ENCODE measurements at places on chromosomes 6 and 20.

DNA sequence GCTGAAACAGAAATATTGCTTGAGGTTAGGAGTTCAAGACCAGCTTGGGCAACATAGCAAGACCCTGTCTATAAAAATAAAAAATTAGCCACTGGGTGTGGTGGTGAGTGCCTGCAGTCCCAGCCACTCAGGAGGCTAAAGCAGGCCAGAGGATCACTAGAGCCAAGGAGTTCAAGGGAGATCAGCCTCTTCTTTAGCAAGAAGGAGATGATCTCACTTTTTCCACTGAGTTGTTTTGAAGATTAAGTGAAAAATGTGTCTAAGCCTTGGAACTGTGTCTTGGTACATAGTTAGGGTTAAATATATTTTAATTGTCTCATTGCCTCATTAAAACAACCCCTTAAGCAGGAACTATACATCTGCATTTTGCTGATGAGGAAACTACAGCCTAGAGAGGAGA lies 279.0 kb upstream of the ZFP64 start:
- DNase-seq: no peak

GRCh38 chr6:26250698-26251044 lies 114.3 kb upstream of the BTN3A2 start:
- no peak for DNase-seq

DNA sequence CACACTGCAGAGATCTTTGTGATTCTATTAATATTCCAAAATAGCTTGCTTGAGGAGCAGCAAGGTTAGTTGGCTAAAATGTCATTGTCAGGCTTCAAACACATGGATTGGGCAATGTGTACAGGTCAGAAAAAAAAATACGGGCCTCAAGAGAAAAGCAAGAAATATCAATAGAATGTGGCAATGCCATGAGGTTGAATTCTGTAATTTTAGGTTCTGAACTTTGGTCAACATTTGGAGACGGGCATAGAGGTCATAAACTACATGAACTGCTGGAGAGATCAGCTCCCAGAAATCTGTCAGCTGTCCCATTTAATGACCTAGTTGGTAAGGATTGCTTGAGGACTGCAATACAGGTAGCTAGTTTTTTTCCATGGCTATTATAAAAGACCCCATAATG lies 445.8 kb downstream of the HTR1B start:
- DNase-seq: no peak

GRCh38 chr20:63900413-63900812 lies 5.5 kb downstream of the DNAJC5 start:
- DNase-seq: no peak

DNA sequence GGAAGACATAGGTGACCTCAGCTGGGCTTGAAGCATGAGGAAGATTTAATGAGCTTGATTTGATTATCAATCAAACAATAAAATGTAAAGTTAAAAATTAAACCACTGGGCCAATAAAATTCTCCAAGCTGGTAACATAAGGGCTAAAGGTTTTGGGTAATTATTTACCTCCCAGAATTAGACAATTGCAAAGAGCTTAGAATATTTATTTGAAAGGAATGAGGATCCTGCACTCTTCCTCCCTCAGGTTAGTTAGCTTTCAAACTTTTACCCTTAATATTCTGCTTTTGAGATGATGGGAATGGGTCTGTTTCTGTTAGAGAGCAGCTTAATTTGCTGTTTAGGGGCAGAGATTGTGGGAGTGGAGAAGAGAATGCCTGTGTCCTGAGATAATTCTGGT lies at the start of gene SLC17A4:
SLC17A4 (plus strand) TSS at position 208 of the 400 bp plus-strand sequence. CDS start 7,221 bp downstream, outside the sequence.
- DNase-seq: no peak

GRCh38 chr6:105109955-105110895 lies 69.6 kb downstream of the POPDC3 start:
- DNase-seq: no peak

- no peak for DNase-seq
Measured at GRCh38 chr6:51854347-51854746, 233.1 kb downstream of the PKHD1 start.

- DNase-seq: no peak
Measured at GRCh38 chr6:35391240-35391968, 49.0 kb downstream of the PPARD start.

DNA sequence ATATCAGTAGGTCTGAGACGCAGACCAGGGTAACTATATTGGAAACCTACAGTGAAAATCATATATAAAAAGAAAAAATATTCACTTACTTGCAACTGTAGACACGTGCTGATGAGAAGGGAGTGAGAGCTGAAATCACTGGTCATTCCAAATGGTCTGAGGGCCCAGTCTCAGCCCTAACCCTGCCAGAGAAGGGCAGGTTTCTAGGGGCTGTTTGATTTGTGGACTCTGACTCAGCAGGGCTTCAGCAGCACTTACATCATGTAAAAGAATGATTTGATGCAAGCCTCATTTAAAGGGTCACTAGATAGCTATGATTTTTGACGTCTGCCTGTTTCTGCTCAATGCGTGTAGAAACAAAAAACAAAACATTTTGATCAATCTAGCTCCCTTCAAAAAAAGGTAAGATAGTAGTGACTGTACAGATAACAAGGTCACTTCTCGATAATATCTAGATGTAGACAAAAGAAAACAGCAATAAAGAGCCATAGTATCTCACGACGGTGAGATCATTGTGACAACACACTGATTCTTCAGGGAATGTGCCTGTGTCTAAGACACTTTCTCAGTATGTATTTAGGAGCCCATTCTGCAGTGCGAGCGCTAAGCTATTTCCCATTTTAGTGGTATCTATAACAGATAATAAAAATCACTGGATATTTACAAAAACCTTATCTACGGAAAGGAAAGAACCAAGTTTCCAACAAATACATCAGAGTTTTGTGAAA lies 307.2 kb downstream of the HIVEP2 start:
- DNase-seq: no peak

DNA sequence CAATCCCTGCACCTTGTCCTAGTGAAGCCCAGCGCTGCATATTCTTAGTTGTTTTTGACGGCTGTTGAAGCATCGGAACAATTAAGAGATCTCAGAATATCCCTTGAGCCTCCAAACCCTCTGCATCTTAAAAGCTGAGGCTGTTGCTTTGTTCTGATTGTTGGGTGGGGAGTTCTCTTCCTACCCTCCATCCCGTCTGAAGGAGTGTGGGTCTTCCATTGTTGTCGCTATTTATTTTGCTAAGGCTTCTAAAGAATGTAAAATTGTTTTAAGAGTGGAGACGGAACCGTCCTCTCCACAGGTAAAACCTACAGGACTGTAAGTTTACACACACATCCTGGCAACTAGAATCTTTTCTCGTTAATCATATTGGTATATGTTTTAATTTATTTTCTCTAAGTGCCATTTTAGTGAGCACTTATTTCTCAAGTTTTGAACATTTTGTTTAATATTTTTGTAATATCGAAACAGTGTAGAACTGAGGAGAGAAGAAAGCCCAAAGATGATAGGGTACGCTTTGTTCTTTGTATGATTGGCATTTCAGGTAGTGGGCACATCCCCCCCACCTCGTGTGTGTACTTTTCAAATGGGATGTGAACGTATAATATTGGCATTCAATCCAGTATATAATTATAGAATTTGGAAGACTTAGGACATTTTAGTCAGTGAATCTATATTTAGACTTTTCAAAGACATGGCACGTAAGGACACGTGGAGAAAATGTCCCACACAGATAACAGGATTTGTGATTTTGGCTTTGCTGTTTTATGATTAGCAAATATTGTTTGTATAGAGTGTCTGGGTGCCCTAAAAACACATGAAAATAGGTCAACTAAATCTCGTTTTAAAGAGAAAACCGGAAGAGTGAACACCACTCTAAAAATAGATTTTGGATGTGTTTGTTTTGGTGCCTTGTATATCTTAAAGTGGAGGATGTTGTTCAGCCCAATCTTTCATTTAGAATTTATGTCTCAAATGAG lies 1.3 kb downstream of the RNF146 start:
- DNase-seq: no peak

GRCh38 chr6:89190741-89191140 lies 26.4 kb downstream of the GABRR1 start:
- DNase-seq: no peak

DNA sequence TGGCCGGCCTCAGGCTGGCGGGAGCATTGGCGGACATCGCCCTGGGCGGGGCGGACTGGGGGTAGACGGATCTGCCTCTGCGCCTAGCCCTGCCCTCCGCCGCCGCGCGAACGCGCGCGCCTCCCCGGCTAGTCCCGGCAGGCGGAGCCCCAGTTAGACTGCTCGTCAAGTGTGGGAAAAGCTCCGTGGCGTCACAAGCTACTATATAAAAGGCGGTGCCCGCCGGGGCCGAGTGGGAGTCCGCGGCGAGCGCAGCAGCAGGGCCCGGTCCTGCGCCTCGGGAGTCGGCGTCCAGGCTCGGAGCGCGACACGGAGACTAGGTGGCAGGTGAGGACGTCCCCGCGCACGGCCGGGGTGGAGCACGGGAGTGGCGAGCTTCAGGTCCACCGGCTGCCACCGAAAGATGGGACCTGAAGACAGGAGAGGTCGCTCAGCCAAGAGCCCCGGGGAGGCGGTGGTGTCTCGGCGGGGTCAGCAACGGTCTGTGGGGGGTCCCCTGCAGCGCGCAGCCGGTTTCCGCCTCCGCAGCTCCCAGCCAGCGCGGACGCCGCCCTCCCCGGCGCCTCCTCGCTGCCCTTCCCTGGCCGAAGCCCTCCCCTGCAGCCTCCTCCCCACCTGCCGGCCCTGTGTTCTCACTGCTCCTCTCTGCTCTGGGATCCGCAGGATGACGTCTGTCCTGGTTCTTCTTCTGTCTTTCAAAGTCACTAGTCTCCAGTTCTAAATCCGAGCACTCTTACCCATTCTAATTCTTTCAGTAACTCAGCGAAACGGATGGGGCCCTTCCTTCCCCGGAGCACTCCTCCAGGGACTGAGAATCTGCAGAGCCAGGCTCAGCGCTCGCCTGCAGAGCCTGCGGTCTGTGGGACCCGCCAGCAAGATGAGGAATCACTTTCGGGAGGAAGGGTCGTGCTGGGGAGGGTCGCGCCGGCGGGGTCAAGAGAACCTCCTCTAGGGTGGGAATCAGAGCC lies 4.3 kb upstream of the RIPK1 start:
- peak; percentile 87 for DNase-seq

GRCh38 chr6:342832-343179 lies 48.7 kb upstream of the IRF4 start:
- no peak for DNase-seq

DNA sequence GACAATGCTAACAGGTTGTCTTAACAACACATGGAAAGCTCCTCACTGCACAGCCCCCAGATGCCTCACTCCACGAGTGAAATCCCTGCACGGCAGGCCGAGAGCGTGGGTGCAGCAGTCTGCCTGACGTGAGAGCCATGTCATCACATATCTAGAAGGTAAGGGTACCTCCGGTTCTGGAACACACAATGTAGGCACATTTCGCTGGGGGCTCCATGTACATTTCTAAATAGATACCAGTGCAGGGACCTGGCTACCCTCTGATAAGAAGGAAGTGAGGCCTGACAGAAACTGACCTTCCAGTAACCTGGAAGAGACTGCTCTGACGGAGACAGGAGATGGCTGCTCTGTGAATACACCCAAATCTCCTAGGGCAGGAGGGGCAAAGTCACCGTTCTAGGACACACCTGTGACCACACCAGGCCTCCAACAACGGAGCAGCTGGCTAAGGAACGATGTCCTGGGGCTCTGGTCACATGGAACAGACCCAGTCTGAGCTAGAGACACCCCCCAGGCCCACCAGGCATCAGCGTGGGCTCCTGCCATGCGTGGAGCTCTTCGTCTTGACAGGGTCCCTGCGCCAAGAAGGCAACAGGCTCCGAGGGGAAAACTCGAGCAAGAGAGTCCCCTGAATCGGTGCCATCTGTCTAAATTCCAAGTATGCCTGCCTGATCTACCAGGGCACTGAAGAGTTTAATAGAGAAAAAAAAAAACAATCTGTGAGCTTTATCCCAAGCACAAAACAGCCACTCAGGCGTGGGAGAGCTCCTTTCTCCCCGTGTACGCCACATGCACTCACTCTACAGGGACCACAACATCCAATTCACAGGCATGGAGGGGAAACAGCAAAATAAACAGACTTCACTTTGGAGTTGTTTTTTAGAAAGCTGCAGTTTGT lies 27.5 kb downstream of the RNASET2 start:
- no peak for DNase-seq

DNA sequence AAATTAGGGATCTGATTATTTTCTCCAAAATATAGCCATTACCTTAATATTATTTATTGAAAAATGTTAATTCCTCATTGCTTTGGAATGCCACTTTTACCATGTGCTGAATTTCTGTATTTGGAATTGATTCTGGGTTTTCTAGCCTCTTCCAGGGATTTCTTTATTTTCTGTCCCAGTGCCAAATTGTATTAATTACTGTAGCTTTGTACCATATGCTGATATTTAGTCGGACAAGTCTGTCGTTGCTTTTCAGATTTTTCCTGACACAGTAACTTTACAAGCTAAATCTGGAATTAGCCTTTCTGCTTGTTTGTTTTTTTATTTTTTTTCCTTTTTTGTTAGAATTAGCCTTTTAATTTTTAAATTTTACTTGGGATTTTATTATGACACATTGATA lies 10.9 kb upstream of the TMEM14B start:
- DNase-seq: no peak

DNA sequence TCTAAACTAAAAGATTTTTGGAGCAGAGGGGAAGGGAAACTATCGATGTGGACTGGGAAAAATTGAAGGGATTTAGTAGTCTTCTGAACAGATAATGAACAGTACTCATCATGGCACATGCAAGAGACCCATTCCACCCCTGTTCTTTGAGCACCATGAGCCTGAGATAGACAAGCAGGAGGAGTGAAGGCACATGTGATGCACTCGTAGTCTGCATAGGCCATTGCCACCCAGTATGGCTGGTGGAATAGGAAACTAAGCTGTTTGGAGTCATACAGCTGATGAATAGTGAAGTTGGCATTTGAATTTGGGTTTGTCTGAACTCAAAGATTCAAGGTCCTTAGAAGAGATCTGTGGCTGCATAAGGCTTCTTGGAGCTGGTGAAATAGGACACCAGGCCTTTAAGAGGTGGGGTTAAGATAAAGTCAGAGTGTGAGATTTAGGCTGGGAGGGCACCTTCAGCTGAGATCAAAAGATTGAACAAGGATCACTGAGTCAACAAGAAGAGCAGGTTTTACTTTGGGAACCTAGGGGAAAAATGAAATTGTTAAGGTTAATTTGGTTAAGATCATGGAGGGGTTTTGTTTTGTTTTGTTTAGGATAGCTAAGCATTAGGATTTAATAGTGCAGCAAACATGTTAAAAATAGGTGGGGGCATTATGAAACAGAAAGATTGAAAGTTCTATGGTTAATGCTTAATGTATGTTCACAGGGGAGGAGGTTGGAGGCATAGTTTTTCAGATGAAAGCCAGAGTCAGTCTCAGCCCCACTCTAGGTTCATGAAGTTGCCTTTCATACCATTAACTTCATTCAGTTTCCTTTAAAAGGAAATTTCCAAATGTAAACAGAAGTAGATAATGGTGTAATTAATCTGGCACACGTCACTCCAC lies 148.8 kb downstream of the ARID1B start:
- DNase-seq: no peak

GRCh38 chr6:152879681-152880080 lies 103.2 kb downstream of the FBXO5 start:
- DNase-seq: no peak

GRCh38 chr6:26056583-26057350 lies 30.5 kb upstream of the HFE start:
- no peak for DNase-seq

Measured in ecto neural progenitor cell (in vitro differentiated cells).